ENCODE measurements at places on chromosomes 1 and 21. TPM values are rescaled to one million over a fixed set of nuclear protein-coding genes. Genes with fewer than 3 reads are reported as not detected.

DNA sequence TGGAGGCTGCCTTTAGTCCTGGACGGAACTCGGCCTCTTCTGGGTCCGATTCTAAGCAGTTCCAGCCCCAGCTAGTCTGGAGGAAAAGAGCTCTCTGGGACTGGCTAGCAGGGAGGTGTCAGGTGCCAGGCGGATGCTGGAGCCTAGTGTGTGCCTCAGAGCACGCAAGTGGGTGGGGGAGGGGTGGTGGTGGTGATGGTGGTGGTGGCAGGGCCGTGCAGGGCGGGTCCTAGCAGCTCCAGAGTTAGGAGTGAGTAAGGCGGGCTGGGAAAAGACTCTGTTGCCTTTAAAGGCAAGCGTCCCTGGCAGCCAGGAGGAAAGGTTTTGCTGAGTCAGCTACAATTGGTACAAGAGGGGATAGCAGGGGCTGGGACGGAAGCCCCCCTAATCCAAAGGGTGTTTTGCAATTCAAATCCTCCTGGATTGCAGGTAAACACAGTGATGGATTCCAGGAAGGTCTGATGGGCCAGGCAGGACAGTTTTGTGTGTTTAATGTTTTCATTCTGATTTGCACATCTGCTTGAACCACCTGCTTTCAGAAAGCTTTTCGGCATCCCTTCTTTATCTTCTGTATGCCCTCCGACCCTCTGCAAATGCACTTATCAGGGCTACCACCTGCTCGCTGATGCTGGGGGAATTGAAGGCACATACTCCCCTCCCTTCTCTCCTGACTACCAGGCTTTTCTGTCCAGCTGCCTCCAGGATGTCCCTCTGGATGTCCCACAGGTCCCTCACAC is 4.1 kb upstream of the SLC2A1 start:
- peaks cover 8% of the 10 kb centered on the region for H3K4me1 ChIP-seq
- no peak for DNase-seq
- no peaks in the 10 kb centered on the region for H3K36me3 ChIP-seq
- H3K27ac ChIP-seq, result no peak overlapping the region
- no peak overlapping the region for H3K4me3 ChIP-seq

GRCh38 chr1:37720231-37721130 is 28.2 kb downstream of the CDCA8 start:
- no peaks in the 10 kb centered on the region for H3K27me3 ChIP-seq
- H3K4me1 ChIP-seq, result no peaks in the 10 kb centered on the region
- no peak overlapping the region for H3K4me3 ChIP-seq
- H3K27ac ChIP-seq, result no peak overlapping the region
- no peak for DNase-seq

DNA sequence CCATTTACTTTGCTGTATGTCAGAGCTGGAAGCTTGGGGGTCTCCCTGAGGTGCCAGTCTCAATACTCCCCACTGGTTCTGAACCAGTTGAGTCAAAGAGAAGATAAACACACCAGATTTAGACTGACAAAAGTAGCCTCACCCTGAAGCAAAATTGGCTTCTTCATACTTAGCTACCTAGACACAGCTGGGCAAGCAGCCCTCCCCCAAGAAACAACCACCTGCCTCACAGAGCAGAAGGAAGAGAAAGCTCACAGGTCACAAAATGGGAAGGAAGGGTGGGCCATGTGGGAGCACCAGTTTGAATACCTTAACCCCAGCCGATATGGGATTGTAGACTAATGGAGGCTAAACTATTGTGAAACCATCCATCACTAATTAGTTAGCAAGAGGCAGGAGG is 24.6 kb upstream of the MYSM1 start:
- no peaks in the 10 kb centered on the region for H3K4me1 ChIP-seq
- no peak overlapping the region for H3K4me3 ChIP-seq
- no peak overlapping the region for H3K27ac ChIP-seq
- H3K27me3 ChIP-seq, result no peaks in the 10 kb centered on the region
- DNase-seq, result no peak

- peaks cover 36% of the 10 kb centered on the region for H3K36me3 ChIP-seq
- H3K27me3 ChIP-seq, result no peaks in the 10 kb centered on the region
- H3K4me1 ChIP-seq, result peaks cover 4% of the 10 kb centered on the region
These were observed 28.6 kb downstream of the TRIT1 start for GRCh38 chr1:39854738-39855137.

GRCh38 chr1:201511396-201511940 is 4.5 kb upstream of the CSRP1 start:
- no peaks in the 10 kb centered on the region for H3K27me3 ChIP-seq
- H3K4me3 ChIP-seq, result no peak overlapping the region
- peaks cover 52% of the 10 kb centered on the region for H3K4me1 ChIP-seq
- no peak for DNase-seq
- H3K36me3 ChIP-seq, result no peaks in the 10 kb centered on the region

GRCh38 chr1:12011998-12012397 is 7.3 kb upstream of the MIIP start:
- H3K36me3 ChIP-seq, result peaks cover 51% of the 10 kb centered on the region
- no peaks in the 10 kb centered on the region for H3K27me3 ChIP-seq
- no peak for DNase-seq
- no peak overlapping the region for H3K27ac ChIP-seq
- no peak overlapping the region for H3K4me3 ChIP-seq

DNA sequence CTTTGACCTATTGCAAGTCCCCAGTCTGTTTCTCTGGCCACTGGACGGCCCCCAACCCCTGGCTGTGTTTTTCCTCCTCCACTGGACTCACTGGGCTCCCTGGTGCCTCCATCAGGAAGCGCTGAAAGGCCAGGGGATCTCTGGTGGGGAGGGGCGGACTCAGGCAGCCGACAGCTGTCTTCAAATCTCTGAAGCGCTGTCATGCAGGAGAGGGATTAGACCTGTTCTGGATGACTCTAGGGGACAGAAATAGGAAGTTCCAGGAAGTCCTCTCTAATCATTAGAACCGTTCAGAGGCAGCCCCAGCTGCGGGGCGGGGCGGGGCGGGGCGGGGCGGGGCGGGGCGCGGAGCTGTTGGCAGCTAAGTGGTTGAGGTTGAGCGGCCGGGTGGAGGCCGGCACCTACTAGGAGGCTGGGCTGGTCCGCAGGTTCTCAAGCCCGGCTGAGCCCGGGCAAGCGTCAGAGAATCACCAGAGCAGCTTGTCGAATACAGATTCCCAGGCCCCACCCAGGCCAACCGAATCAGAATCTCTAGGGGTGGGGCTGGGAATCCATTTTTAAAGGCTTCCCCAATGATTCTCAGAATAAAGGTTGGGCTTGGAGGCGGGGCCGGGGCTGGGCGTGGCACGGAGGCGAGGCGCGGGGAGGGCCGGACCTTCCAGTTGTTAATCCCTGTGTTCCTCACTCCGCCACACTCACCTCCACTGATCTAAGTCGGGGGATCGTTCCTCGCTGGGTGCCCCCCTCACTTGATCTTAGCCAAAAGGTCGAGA is 11.4 kb upstream of the PHLDA3 start:
- peaks cover 33% of the 10 kb centered on the region for H3K4me1 ChIP-seq
- DNase-seq, result peak; percentile 92
- H3K27ac ChIP-seq, result peak overlapping the region; percentile 70
- H3K27me3 ChIP-seq, result peaks cover 16% of the 10 kb centered on the region
- H3K36me3 ChIP-seq, result no peaks in the 10 kb centered on the region

- H3K27me3 ChIP-seq, result no peaks in the 10 kb centered on the region
- H3K4me1 ChIP-seq, result peaks cover 3% of the 10 kb centered on the region
- H3K4me3 ChIP-seq, result no peak overlapping the region
- H3K36me3 ChIP-seq, result peaks cover 32% of the 10 kb centered on the region
- no peak for DNase-seq
These were observed 30.3 kb upstream of the TRAPPC10 start for GRCh38 chr21:43981871-43982210.

DNA sequence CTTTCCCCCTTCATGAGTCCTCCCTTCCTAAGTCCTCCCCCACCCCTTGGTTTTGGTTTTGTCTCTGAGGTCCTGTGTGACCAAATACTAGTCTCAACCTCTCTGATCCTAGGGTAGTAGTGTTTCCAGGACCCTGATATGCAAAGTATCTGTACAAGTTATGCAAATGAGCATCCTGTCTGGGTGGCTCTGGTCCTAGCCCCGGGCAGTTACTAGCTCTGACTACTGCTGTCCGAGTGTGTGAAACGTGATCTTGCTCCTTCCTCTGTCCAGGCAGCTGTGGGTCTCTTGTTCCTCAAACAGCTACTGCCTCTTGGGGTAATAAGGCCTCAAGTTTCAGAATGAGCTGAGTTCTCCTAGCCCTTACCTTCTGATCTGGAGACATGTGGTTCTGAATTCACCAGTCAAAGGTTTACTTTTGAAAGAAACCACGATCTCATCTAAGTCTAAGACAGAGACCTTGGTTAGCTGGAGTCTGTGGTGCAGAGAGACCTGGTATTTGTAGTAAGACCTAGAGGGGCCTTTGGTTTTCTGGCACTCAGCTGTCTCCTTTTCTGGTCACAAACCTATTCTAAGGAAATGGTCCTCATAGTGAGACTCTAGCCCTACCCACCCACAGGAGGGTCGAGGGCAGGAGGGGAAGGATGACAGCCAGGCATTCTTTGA is 31.0 kb upstream of the IL19 start:
- no peaks in the 10 kb centered on the region for H3K27me3 ChIP-seq
- peaks cover 10% of the 10 kb centered on the region for H3K36me3 ChIP-seq
- peaks cover 27% of the 10 kb centered on the region for H3K4me1 ChIP-seq
- no peak overlapping the region for H3K4me3 ChIP-seq

DNA sequence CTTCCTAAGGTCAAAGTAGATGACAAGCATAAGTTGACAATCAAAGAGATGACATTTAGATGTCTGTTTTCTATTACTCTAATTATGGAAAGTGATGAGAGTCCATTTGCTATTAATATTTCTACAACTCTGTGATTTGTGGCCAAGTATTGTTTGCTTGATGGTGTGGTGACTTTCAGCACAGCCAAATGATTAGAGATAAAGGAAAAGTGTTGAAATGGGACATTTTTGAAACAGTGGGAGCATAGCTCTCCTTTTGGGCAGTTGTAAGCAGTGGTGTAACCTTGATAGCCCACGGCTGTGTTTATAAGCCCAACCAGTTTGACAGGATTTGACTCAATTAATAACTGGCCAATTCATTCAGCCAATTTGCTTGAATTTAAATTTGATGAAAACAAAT is 31.6 kb downstream of the ZC3H11B start:
- H3K4me1 ChIP-seq, result no peaks in the 10 kb centered on the region
- no peak overlapping the region for H3K27ac ChIP-seq
- no peaks in the 10 kb centered on the region for H3K27me3 ChIP-seq
- no peak overlapping the region for H3K4me3 ChIP-seq
- DNase-seq, result no peak
- H3K36me3 ChIP-seq, result no peaks in the 10 kb centered on the region

- DNase-seq, result no peak
- H3K4me3 ChIP-seq, result no peak overlapping the region
- no peaks in the 10 kb centered on the region for H3K36me3 ChIP-seq
- no peak overlapping the region for H3K27ac ChIP-seq
- H3K27me3 ChIP-seq, result no peaks in the 10 kb centered on the region
These were observed 6.0 kb downstream of the VANGL2 start for GRCh38 chr1:160406131-160406968.

DNA sequence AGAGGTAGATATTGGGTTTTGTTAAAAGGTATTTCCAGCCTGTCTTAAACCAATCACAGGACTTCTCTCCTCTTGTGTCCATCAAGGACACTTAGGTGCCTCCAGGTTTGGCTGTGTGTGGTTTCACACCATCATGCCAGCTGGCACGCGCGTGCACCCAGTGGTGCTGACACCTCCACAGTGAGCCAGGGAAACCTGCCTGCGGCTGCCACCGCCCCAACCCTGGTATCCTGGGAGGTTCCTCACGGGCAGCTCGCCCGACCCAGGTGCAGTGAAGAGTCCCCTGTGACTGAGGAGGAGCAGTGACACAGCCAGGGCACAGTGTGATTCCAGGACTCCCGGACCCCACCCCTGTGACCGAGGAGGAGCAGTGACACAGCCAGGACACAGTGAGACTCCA is 13.2 kb upstream of the COL6A2 start:
- DNase-seq, result no peak
- no peaks in the 10 kb centered on the region for H3K4me1 ChIP-seq
- H3K4me3 ChIP-seq, result no peak overlapping the region
- no peaks in the 10 kb centered on the region for H3K36me3 ChIP-seq
- H3K27ac ChIP-seq, result no peak overlapping the region
- H3K27me3 ChIP-seq, result no peaks in the 10 kb centered on the region

DNA sequence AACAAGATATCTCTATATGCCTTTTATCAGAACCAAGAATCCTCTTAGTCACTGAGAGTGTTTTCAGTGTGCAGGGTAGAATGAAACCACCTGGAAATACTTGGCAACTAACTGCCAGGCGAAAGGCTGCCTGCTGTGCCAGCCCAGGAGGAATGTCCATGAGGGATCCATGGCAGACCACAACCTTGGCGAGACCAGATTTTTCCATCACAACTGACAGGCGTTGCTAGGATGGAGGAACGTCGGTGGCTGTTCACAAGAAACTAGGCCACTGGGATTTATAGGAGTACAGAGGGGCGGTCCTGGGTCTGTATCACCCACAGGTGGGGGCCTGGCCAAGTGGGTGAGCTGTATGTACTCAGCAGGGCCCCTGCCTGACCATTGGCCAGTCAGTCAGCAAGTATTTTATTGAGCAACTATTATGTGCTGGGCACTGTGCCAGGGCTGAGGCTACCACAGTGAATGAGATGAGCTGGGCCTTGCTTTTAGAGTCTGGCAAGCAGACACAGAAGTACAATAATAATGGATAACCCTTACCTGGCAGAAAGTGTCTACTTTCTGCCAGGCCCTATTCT is 199.4 kb downstream of the FOXD2 start:
- H3K27ac ChIP-seq, result no peak overlapping the region
- no peak overlapping the region for H3K4me3 ChIP-seq
- no peaks in the 10 kb centered on the region for H3K4me1 ChIP-seq
- no peaks in the 10 kb centered on the region for H3K36me3 ChIP-seq

- DNase-seq, result no peak
- peak overlapping the region; percentile 57 for H3K27ac ChIP-seq
- no peaks in the 10 kb centered on the region for H3K36me3 ChIP-seq
- H3K27me3 ChIP-seq, result no peaks in the 10 kb centered on the region
These were observed 454.6 kb upstream of the RUNX1 start for GRCh38 chr21:35503671-35504070.

- H3K4me3 ChIP-seq, result no peak overlapping the region
- no peaks in the 10 kb centered on the region for H3K36me3 ChIP-seq
- H3K4me1 ChIP-seq, result no peaks in the 10 kb centered on the region
- no peaks in the 10 kb centered on the region for H3K27me3 ChIP-seq
- H3K27ac ChIP-seq, result no peak overlapping the region
- DNase-seq, result no peak
These were observed 53.6 kb downstream of the CHODL start for GRCh38 chr21:18298228-18298627.

- no peak overlapping the region for H3K27ac ChIP-seq
- H3K36me3 ChIP-seq, result no peaks in the 10 kb centered on the region
- no peaks in the 10 kb centered on the region for H3K27me3 ChIP-seq
- no peak for DNase-seq
- no peak overlapping the region for H3K4me3 ChIP-seq
These were observed 55.5 kb downstream of the CASQ2 start for GRCh38 chr1:115712911-115713609.

GRCh38 chr1:31432592-31433395 is 19.8 kb downstream of the SERINC2 start:
- no peak overlapping the region for H3K4me3 ChIP-seq
- H3K27ac ChIP-seq, result no peak overlapping the region
- H3K4me1 ChIP-seq, result no peaks in the 10 kb centered on the region
- no peaks in the 10 kb centered on the region for H3K27me3 ChIP-seq
- peak; percentile 64 for DNase-seq
- H3K36me3 ChIP-seq, result no peaks in the 10 kb centered on the region

Gene XCL2
- total RNA-seq, result 11.1 TPM

Gene MYOG
- not detected for total RNA-seq

Gene NPHS2
- not detected for total RNA-seq

Gene FAM89A
- 33.0 TPM for total RNA-seq

Gene LAD1
- total RNA-seq, result not detected

Gene CNKSR1
- total RNA-seq, result 2.6 TPM

Measured in spleen (tissue), 13 donors.